ENCODE measurements at places on chromosomes 12 and 14.

DNA sequence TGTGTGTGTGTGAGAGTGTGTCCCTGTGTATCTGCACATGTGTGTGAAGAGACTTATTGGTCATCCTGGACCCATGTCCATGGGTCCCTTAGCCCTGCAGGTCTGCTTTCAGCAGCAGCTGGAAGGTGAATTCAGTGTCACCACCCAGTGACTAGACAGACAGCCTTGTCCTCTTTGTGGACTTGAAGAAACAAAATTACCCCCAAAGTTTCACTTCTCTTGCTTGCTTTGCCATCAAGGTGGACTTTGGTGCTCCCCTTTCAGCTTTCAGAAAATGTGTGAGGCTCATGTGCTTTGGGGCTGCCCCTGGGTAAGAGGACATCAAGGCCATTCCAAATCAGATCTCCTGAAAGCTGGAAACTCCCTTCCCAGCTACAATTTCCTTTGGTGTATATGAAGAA is 1063.8 kb downstream of the BCL11B start:
- no peak for DNase-seq

GRCh38 chr14:57171903-57172302 is 96.8 kb downstream of the EXOC5 start:
- DNase-seq = no peak

GRCh38 chr12:132068250-132068649 is 75.9 kb downstream of the DDX51 start:
- DNase-seq = no peak

GRCh38 chr14:23054000-23054811 is 3.1 kb downstream of the CDH24 start:
- peak; percentile 32 for DNase-seq

DNA sequence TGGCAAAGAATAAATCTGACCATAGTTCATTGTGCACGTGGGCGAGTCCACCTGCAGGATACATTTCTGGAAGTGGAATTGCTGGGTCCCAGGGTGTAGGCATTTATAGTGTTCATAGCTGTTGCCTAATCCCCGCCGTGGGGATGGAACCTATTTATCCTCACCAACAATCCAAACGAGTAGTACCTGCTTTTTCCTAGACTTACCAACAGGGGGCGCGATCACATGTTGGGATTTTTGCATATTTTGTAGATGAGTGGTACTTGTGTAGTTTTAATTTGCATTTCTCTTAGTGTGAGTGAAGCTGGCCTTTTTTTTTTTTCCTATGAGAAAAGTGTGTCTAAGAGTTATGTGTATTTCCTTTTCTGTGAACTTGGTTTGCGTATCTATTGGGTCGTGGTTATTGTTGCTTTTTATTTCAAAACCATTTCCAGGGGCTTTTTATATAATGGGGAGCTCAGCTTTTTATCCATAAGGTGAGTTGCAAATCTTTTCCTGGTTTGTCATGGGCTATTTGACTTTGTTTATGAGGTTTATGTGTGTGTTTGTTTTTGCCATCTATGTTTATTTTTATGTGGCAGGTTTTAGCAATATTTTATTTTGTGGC is 67.2 kb downstream of the CCDC92 start:
- DNase-seq = peak; percentile 87

DNA sequence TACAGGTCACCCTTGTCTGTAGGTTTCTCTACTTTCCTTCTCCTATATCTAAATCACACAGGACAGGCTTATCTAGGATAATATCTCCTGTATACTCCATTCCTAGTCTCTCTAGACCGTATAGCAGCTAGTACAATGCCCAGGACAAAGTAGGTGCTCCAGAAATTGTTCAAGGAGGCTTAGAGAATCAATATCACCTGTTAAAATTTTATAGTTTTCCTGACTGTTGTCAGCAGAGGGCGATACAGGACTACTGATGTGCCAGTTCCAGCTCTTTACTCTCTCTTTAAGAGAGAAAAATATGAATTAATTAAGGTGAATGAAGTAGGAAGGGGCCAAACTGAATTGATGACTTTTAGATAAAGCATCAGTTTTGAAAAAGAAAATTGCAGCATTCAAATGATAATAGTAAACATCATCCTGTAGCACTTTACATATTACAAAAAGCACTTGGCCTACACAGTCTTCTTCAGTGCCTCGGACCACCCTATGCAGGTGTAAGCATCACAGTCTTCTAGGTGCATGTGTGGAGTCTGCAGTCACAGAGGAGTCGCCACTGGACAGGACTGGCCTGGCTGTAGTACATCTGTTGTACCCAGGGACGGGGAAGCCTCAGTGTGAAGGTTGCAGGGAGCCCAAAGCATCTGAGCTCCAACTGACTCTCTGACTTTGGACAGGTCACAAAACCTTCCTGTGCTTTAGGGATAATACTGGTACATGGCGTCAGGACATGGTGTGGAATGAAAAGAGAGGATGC is 61.9 kb upstream of the MAX start:
- peak; percentile 65 for DNase-seq

DNA sequence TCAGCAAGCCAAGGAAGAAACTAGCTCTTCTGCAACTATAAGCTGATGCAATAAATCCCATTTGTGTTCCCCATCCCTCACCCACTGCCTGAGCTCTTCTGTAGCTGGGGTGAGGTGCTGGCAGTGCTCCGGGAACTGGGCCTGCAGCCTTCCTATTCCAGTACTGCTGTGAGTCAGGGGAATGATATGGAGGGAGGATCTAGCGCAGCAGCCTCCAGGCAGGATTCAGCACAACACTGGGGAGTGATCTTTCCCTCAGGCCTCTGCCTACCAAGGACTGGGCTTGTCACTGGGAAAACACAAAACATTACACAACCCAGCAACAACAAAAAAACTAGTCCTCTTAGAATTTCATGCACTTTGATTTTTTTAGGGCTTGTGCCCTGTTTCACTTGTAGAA is 58.7 kb downstream of the ST8SIA1 start:
- DNase-seq = peak; percentile 90

DNA sequence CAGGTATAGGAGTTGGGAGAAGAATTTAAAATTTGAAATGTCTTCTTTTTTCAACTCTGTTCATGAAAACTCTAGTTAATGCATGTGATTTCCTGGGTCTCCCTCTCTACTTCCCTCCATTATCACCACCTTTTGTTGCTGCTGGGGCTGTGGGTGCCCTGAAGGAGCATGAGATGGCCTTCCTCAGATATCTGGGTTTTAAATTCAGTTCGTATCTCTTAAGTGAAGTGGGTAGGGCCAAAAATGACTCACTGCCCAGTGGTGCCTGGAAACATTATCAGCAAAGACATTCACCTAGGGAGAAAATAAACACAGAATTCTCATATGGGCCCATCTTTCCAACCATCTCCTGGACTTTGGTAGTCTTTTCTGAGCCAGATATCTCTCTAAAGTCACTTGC is 234.9 kb upstream of the PLEKHG7 start:
- DNase-seq = no peak
